ENCODE measurements at places on chromosomes 7 and 10.

- no peak for DNase-seq
Observed at GRCh38 chr10:15244635-15245197, 76.2 kb upstream of the NMT2 start.

DNA sequence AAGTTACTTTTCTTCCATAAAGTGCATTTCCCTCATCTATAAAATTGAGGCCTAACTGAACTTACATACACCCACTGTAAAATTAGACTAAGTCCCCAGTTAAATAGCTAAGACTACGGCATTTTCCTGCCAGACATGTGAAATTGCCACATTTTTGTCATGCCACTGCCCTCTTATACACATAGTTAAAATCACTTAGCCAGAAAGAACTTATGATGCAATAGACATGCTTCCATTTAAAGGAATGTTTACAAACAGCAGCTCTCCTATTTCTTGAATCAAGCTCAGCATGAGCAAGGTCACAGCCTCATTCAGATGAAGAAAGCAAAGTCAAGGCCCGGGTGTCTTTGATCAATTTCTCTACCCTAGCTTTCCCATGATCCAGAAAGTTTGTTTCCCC is 175.7 kb downstream of the LRRN3 start:
- no peak for DNase-seq

DNA sequence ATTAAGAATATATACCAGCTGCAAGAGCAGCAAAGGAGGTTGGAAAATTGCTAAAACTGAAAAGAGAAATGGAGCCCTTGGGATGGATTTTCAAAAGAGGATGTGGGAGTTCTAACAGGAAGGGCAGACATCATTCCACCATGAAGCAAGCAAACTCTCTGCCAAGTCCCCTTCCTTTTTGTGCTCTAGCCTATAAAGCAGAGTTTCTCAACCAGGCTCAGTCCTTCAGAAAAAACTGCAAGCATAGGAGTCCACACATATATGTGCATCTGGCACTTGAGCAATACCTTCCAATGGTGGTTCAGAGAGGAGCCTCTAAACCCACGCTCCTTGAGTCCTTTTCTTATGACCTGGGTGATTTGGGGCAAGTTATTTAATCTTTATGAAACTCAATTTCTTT is 98.6 kb upstream of the MKX start:
- DNase-seq: no peak

DNA sequence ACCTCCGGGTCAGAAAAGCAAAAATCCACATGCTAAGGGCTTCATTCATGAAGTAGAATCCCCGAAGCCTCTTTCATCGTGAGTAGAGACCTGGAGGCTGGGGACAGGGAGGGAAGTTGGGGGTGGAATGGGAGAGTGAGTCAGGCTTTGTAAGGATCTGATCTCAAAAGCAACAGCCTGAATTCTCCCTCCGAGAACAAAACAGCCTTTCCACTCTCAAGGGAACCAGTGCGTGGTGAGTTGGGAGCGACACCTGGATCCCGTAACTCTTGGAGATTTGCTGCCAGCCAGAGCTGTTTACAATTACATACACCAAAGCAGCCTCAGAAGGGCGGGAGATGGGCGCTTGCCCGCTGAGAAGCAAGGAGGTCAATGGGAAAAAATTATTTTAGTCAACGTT is 10.8 kb downstream of the AFAP1L2 start:
- DNase-seq: no peak

GRCh38 chr10:124653811-124654651 is 90.1 kb downstream of the FAM53B start:
- no peak for DNase-seq

DNA sequence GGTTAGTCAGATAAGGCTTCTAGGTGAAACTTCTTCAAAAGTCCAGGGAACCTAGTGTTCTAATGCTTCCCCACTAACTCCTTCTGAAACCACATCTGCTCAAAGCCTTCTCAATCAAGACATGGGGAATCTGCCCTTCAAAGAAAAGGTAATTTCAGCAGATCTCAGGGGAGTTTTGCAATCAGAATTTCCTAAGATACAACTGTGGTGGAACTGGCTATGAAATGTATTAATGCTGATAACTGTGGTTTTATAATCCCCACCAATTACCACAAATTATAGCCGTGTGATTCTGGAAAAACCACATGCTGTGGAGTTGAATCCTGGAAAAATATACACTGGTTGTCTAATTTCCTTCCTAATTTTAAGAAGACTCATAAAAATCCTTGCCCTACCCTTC is 233.8 kb downstream of the SORCS1 start:
- DNase-seq: no peak

DNA sequence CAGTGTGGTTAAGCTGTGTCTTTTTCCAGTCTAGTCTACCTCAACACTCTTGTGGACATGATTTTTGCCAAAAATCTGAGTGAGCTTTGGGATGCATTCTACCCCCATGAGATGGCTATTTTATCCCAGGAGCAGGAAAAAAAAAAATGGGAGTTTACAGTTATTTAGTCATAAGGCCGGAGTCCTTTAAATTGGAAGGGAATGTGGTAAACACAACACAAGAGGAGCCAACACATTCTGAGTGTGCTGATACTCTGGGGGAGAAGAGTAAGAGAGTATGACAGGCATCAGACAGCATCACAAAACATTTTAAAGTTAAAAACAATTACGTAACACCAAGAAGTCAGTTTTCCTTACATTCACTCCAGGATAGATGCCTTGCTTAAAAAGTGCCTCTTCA is 46.1 kb downstream of the C1GALT1 start:
- DNase-seq: no peak

- no peak for DNase-seq
Observed at GRCh38 chr10:3472287-3473051, 299.9 kb upstream of the PITRM1 start.

DNA sequence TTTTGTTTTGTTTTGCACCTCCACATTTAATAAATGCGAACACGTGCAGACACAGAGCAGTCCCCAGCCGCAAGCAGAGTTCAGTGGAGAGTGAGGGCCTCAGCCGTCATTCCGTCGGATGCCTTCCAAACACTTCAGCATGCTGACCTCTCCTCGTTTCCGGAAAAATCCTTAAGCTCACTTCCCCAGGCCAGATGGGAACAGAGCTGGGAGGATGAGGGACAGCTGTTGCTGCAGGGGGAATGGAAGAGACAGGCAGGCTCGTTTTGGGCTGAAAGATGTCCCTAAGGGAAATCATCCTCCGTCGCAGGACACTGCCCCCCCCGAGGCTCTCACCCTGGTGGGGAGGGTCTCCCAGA is 17.2 kb upstream of the FGFR2 start:
- DNase-seq: no peak

- no peak for DNase-seq
Observed at GRCh38 chr7:37901236-37901827, 15.3 kb downstream of the SFRP4 start.

DNA sequence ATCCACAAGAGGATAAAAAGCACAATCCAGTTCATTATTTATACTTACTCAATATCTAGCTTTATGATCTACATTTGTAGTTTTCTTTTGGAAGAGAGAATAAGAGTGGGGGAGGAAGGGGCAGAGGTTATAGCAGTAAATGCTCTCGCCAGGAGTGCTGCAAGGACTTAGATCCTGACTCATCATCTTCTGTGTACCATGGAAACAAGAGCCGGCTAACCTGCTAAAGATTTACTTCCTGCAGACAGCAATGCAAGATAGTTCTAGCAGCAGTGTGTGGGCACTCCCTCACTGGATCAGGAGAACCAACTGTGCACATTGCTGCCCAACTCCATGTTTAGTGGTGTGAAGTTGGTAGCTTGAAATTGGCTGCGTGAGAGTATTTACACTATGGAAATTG is 47.7 kb upstream of the TRIL start:
- DNase-seq: no peak

GRCh38 chr7:37550872-37551271 is 102.2 kb upstream of the ELMO1 start:
- no peak for DNase-seq

DNA sequence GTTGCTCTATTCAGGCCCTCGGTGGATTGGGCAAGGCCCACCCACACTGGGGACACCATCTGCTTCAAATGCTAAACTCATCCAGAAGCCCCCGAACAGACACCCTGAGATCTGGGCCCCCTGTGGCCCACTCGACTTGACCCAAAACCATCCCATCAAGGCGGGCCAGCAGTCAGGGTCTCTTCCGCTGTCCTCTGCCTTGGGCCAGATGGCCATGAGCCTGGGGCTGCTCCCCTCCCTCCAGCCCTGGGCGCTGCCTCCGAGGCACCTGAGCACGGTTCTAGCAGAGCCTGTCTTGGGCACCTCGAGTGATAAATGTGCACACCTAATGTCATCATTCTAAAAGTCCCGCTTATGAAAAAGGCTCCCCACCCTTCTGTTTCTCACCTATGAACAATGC is 449.4 kb downstream of the TCERG1L start:
- DNase-seq: no peak

DNA sequence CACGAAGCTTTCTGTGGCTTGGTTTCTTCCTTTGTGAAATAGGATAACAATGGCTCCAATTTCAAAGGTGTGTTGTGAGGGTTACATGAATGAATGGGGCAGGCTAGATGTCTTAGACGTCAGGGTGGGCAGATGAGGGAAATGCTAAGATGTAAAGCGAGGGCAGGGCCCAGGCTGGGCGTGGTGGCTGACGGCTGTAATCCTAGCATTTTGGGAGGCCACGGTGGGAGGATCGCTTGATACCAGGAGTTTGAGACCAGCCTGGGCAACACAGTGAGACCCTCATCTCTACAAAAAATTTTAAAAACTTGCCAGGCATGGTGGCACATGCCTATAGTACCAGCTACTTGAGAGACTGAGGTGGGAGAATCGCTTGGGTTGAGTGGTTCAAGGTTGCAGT is 607.7 kb upstream of the FOXK1 start:
- no peak for DNase-seq

GRCh38 chr10:19946791-19947190 is 130.6 kb downstream of the PLXDC2 start:
- DNase-seq: no peak

DNA sequence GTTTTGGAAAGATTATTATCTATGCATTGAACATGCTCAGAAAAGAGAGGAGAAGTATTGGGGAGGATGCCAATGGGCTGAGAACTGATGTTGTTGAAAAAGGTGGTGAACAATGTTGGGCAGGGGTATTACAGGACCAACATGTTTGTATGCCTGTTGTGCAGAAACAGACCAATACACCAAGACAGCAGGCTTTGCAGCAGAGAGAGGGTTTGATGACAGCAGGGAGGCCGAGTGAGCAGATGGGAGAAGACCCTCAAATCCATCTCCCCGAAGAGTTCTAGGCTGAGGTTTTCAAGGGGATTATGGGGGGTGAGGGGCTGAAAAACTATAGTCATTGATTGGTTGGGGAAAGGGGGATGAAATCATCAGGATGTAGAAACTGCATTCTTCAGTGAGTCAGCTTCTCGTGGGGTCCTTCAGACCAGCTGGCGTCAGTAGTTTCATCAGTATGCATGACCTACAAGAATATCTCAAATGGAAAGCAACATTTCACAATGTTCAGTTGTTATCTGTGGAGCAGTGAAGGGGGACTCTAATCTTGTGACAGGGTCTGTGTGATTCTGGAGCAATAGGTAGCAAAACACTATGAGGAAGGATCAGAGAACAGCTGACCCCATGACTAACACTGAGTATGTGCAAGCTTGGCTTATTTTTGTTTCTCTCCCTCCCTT is 167.8 kb downstream of the BAMBI start:
- no peak for DNase-seq

DNA sequence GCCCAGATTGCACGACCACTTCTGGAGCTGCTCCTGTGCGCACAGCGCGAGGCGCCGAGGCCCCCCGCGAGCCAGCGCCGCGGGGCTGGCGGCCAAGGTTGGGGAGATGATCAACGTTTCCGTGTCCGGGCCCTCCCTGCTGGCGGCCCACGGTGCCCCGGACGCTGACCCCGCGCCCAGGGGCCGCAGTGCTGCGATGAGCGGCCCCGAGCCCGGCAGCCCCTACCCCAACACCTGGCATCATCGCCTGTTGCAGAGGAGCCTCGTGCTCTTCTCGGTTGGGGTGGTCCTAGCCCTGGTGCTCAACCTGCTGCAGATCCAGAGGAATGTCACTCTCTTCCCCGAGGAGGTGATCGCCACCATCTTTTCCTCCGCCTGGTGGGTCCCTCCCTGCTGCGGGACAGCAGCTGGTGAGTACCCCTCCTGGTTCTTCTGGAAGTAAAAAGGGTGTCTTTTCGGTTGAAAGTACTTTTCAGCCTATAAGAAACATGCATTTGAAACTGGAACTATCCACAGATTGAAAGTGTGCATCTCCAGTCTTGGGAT is 683 bp downstream of the INSIG1 start:
- DNase-seq: peak; percentile 25

DNA sequence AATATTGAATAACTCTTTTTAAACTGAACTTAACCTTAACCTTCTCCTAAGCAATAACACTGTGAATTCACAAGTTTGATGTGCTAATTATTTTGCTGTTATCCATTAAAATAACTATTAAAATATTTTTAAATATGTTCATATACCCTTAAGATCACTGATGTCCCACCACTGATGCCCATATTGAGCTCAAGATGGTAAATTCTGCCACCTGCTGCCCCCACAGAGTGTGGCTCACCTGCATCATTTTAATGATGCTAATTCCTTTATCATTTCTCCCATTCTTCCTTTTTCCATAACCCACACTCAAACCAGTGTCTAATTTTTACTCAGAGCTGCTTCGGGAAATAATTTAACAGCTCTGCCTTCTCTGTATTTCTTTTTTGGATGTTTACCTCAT is 82.3 kb upstream of the ARID5B start:
- DNase-seq: no peak

DNA sequence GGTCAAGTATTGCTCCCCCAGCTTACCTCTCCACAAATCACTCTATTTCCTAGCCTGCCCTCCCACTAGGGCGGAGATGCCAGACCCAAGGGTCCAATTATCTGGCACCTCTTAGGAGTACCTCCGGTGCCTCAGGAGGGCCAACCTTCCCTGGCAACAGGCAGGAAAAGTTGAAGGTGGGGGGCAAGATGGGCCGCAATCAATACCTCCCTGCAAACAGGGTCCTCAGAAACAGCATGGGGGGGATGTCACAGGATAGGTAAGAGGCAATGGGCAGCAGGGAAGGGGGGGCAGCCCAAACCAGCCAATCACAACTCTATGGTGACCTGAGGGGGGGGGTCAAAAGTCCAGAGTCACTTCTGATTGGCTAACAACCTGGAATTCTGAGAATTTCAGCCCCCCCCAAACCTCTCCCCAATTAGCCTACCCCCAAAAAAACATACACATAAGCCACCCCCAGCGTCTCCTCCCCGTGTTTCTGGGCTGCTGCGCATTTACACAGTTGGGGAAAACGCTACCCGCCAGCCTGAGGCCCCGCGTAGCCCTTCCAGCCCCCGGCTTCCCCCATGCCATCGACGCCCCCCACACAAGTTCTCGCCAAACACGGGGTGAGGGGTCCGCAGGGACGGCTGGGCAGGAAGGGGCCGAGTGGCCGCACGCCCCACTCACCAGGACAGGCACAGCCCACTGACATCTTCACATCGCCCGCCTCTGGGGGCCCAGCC is 589 bp downstream of the LDB1 start:
- peak; percentile 29 for DNase-seq

GRCh38 chr7:36217961-36218284 is 64.9 kb downstream of the EEPD1 start:
- DNase-seq: no peak

- no peak for DNase-seq
Observed at GRCh38 chr7:27586825-27587224, 75.9 kb downstream of the HIBADH start.

Data from central memory CD8-positive, alpha-beta T cell (primary cell).